Kidney (tissue), 22 donors: ENCODE measurements at places on chromosomes 16 and 17. TPM values are rescaled to one million over a fixed set of nuclear protein-coding genes. Genes with fewer than 3 reads are reported as not detected.

DNA sequence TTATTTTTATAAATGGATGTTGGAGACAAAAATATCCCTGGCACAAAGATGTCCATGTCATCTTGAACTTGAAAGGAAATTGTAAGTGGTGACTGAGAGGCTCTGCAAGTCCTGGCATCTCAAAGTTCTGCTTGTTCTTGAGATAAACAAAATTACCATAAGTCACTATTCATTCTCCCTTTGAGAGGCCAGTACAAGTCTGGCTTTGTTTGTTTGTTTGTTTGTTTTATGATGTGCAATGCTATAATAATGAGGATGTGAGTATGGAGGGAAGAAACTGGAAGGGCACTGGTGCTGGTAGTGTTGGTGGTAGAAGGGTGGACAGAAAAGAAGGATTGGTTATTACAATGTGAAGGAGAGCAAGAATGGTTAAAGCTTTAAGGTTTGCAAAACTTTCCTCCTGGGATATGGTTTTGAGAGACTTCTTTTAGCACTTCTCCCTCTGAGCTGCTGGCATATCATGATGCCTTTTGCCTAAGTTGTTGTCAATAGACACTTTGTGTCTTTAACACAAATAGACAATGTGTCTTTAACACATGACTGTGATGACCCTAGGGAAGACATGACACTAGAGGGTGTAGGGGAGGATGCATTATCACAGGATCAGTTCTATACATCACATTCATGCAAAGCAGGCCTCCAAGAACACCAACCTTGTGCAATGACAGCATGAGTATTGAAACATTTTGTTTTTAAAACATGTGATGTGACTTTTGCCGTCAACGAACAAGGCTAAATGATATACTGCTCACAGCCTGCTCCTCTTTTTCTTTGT is 880.5 kb upstream of the GOT2 start:
- H3K27me3 ChIP-seq, result no peaks in the 10 kb centered on the region
- H3K27ac ChIP-seq, result no peak overlapping the region
- no peak overlapping the region for H3K4me3 ChIP-seq
- no peaks in the 10 kb centered on the region for H3K36me3 ChIP-seq
- H3K4me1 ChIP-seq, result no peaks in the 10 kb centered on the region

- peak; percentile 84 for DNase-seq
- no peaks in the 10 kb centered on the region for H3K36me3 ChIP-seq
- no peaks in the 10 kb centered on the region for H3K27me3 ChIP-seq
These were observed 198.9 kb downstream of the ZFHX3 start for GRCh38 chr16:72848759-72849664.

- DNase-seq, result no peak
- H3K4me3 ChIP-seq, result no peak overlapping the region
- no peaks in the 10 kb centered on the region for H3K36me3 ChIP-seq
- H3K27me3 ChIP-seq, result no peaks in the 10 kb centered on the region
- no peaks in the 10 kb centered on the region for H3K4me1 ChIP-seq
These were observed 35.5 kb downstream of the HS3ST3B1 start for GRCh38 chr17:14336418-14336817.

Gene CD7
- 9.2 TPM for total RNA-seq

Gene FBXL16
- total RNA-seq, result 44.9 TPM

Gene NACA2
- total RNA-seq, result not detected
